ENCODE measurements at places on chromosomes 12 and 14.

- DNase-seq, result no peak
These were observed 26.3 kb downstream of the ATXN7L3B start for GRCh38 chr12:74563927-74564326.

- no peak for DNase-seq
These were observed 78.8 kb upstream of the EVL start for GRCh38 chr14:99986396-99986795.

DNA sequence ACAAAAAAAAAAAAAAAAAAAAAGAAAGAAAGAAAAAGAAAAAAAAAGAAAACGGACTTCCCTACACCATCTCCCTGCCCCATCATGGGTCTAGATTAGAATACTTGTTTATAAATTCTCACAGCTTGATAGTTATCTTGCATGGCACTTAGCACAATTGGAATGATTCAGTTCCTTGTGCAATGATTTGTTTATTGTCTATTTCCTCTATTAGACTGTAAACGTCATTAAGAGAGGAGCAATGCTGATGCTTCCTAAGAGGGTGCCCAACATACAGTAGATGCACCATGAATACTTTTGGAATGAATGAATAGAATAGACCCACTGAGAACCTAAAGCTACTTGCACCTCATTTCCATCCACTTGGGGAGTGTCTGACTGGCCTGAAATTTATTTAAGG lies 40.8 kb downstream of the PAX9 start:
- DNase-seq, result no peak

DNA sequence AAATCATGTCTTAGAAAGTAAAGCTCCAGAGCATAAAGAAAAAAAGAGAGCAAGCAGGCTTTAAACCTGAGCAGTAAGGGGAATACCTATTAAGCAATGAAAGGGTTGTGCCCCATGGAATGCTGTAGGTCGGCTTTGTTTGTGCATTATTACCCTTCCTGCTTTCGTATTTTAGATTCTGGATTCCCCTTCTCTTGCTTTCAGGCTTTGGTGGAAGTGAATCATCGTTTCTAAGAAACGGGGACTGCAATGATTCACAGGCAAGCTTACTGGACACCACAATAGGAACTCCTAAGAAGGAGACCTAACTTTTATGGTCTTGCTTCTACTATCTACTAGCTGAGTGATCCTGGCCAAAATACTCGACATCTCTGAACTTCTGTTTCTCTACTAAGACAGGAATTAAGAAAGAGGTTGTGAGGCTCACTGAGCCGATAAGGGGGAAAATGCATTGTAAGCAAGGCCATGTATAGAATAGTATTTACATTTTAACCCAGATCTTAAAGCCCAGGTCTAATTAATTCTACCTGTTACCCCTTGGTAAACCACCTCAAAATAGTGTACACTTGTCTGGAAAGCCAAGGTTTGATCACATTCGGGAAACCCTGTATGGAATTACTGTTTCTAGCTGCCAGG lies 1.2 kb upstream of the BMAL2 start:
- DNase-seq, result no peak

GRCh38 chr12:10909462-10909861 lies at the start of gene TAS2R13:
TSS of gene TAS2R13 (minus strand) at chr12:10909562. CDS start at chr12:10909298, 264 bp downstream.
- DNase-seq, result no peak

GRCh38 chr14:92315050-92315805 lies 7.7 kb upstream of the SLC24A4 start:
- DNase-seq, result peak; percentile 44

DNA sequence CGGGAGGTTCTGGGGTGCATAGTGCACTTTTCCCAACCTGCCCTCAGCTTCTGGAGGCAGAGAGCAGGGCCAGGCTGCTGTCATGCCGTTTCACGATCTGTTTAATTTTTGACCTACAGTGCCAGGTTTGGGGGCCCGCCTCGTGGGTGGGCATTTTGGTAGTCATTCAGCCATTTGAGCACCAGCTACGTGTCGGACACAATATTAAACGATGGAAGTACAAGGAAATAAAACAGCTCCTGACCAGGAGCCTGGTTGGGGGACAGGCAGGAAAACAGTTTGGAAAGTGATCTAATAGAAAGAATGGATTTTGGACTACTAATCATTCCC lies 708 bp downstream of the FNTB start:
- DNase-seq, result no peak

DNA sequence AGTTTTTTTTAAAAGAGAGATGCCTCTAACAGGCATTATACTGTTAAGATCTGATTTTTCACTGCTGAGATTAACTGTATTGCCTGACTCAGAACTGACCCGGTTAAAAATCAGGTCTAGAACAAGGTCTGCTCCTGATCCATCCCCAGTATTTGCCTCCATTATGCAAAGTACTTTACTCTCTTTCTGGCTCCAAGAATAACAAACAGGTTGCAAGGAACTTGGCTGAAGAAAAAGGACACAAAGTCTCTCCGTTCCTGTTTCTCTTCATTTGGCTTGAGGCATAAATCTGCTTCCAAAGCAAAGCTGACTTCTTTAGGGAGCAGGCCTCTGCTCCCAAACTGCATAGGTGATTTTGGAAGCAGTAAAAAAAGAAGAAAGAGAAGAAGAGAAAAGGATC lies 199.3 kb upstream of the PDZRN4 start:
- no peak for DNase-seq

- DNase-seq, result peak; percentile 38
These were observed 315 bp downstream of the ABCD2 start for GRCh38 chr12:39619316-39619659.

- no peak for DNase-seq
These were observed 620 bp downstream of the PGAM5 start for GRCh38 chr12:132711080-132711843.

GRCh38 chr12:52832985-52833905 lies 866 bp downstream of the KRT79 start:
- no peak for DNase-seq

DNA sequence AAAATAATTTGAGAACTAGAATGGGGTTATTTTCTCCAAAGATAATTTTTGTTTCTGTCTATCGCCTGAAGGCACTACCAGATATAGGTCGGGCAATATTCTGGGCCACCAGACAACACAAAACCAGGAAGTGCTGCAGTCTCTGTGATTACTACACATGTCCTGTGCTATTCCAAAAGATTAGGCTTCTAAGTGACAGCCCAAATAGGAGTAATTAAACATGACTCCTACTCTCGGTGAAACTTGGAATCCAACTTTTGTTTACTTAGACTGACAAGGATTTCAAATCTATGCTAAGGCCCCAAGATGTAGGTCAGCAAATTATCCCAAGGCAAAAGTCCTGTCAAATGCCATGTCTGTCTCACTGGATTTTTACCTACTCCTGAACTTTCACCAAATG lies 157.6 kb upstream of the LRFN5 start:
- DNase-seq, result no peak

GRCh38 chr14:90674716-90675115 lies 141.5 kb downstream of the TTC7B start:
- DNase-seq, result no peak

Data from anterior cingulate cortex (tissue), 58 donors.